ENCODE measurements at places on chromosomes 5 and 9.

- no peak overlapping the region for H3K27ac ChIP-seq
- H3K4me1 ChIP-seq: no peaks in the 10 kb centered on the region
- no peak for DNase-seq
- peaks cover 12% of the 10 kb centered on the region for H3K27me3 ChIP-seq
- no peaks in the 10 kb centered on the region for H3K36me3 ChIP-seq
Observed at GRCh38 chr9:88980740-88981203, 10.5 kb upstream of the S1PR3 start.

DNA sequence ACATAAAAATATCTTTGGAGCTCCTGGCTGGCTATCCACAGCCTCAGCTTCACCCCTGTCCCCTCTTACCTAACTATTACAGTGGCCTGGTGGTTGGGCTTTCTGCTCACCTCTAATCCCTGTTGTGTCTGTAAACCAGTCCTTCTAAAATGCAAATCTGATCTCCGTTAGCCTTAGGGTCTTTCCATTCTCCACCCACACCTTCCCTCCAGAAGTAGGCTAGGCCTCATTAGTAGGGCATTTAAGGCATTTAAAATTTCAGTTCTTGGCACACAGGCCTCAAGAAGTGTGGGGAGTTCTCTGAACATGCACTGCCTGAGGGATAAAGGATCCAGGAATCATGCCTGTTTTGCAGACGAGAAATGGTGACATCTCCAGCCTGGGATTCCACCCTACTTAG is 26.4 kb upstream of the STC2 start:
- no peak overlapping the region for H3K27ac ChIP-seq
- no peaks in the 10 kb centered on the region for H3K36me3 ChIP-seq
- no peak for DNase-seq
- no peak overlapping the region for H3K4me3 ChIP-seq
- peaks cover 20% of the 10 kb centered on the region for H3K27me3 ChIP-seq

DNA sequence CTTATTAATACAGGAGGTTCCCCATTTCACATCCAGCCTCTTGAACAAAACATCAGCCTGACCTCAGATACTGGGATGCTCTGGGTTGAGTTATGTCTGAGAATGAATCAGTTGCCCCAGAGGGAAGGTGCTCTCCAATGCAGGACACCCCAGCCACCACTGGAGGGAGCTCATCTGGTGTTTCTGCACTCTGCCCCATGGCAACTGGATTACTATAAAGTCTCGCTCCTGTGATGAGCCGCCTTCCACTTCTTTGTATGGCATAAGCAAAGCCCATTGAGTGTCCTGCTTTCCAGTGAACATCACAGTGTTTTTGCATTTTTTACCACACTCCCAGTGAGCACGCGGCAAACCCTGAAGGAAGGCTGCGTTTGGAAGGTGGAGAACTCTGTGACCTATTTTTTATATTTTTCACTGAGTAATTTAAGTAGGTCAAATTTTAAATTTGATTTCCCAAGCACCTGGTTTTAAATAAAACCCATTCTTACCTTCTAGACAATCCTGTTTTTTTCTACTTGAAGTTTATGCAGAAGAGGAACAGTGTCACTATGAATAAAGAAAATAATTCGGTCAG is 176.9 kb upstream of the WWC1 start:
- no peaks in the 10 kb centered on the region for H3K4me1 ChIP-seq
- no peaks in the 10 kb centered on the region for H3K36me3 ChIP-seq
- no peak overlapping the region for H3K27ac ChIP-seq
- peak; percentile 47 for DNase-seq

DNA sequence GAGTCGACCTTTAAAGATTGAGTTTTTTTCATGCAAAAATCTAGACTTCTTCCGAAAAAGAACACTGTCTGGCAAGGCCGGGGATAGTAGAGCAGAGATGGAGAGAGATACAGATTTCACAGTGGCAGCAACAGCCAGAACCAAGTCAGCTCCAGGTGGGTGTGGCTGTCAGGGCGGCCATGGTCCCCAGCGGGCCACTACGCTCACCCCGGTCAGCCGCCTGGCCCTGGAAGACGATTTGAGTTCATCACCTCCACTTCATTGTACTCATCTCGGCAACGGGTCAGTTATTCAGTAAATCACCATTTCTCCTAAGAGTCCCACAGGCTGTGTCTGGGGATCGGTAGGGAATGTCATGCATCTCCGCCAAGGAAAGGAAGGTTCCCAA is 53.0 kb downstream of the ZNF354C start:
- H3K27me3 ChIP-seq: no peaks in the 10 kb centered on the region
- H3K27ac ChIP-seq: no peak overlapping the region
- H3K4me1 ChIP-seq: no peaks in the 10 kb centered on the region

- H3K4me3 ChIP-seq: no peak overlapping the region
- H3K36me3 ChIP-seq: no peaks in the 10 kb centered on the region
- H3K27me3 ChIP-seq: no peaks in the 10 kb centered on the region
- no peaks in the 10 kb centered on the region for H3K4me1 ChIP-seq
- no peak overlapping the region for H3K27ac ChIP-seq
- DNase-seq: no peak
Observed at GRCh38 chr9:3014178-3014577, 170.3 kb upstream of the PUM3 start.

GRCh38 chr9:119033596-119033995 is 335.6 kb downstream of the BRINP1 start:
- no peak overlapping the region for H3K4me3 ChIP-seq
- no peaks in the 10 kb centered on the region for H3K27me3 ChIP-seq
- no peak for DNase-seq
- no peak overlapping the region for H3K27ac ChIP-seq
- no peaks in the 10 kb centered on the region for H3K4me1 ChIP-seq

- H3K27ac ChIP-seq: no peak overlapping the region
- H3K27me3 ChIP-seq: no peaks in the 10 kb centered on the region
- DNase-seq: no peak
- H3K4me3 ChIP-seq: no peak overlapping the region
Observed at GRCh38 chr5:62082370-62082801, 223.6 kb upstream of the KIF2A start.

- peaks cover 18% of the 10 kb centered on the region for H3K27me3 ChIP-seq
- no peak overlapping the region for H3K4me3 ChIP-seq
- peaks cover 9% of the 10 kb centered on the region for H3K4me1 ChIP-seq
Observed at GRCh38 chr5:59640411-59640810, 253.1 kb downstream of the PDE4D start.

- DNase-seq: no peak
- peaks cover 17% of the 10 kb centered on the region for H3K27me3 ChIP-seq
- H3K27ac ChIP-seq: no peak overlapping the region
- H3K4me3 ChIP-seq: no peak overlapping the region
- peaks cover 2% of the 10 kb centered on the region for H3K36me3 ChIP-seq
- peaks cover 12% of the 10 kb centered on the region for H3K4me1 ChIP-seq
Observed at GRCh38 chr5:134521841-134522240, 3.6 kb upstream of the JADE2 start.

DNA sequence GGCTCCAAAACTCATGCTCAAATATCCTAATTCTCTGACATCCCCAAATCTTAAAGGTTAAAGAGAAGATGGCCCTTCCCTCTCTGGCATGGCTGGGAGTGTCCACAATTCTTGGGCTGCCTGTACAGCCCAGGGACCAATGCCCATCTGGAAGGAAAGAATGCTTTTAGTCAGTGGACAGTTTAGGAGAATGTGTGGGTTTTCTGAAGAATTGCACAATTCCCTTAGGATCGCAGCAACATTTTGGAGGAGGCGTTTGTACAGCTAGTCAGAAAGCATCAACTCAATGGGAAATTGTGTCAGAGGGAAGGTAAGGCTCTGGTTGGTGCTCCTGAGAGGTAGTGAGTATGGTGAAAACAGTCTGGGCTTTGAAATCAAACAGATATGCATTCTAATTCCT is 15.0 kb downstream of the FAM193B start:
- H3K27me3 ChIP-seq: no peaks in the 10 kb centered on the region
- no peak overlapping the region for H3K4me3 ChIP-seq
- H3K27ac ChIP-seq: peak overlapping the region; percentile 41
- DNase-seq: no peak
- H3K36me3 ChIP-seq: peaks cover 19% of the 10 kb centered on the region

- H3K36me3 ChIP-seq: no peaks in the 10 kb centered on the region
- peaks cover 41% of the 10 kb centered on the region for H3K4me1 ChIP-seq
- DNase-seq: peak; percentile 76
- H3K4me3 ChIP-seq: peak overlapping the region; percentile 74
- H3K27me3 ChIP-seq: peaks cover 15% of the 10 kb centered on the region
Observed at GRCh38 chr5:160438316-160439204, 16.9 kb downstream of the PTTG1 start.

DNA sequence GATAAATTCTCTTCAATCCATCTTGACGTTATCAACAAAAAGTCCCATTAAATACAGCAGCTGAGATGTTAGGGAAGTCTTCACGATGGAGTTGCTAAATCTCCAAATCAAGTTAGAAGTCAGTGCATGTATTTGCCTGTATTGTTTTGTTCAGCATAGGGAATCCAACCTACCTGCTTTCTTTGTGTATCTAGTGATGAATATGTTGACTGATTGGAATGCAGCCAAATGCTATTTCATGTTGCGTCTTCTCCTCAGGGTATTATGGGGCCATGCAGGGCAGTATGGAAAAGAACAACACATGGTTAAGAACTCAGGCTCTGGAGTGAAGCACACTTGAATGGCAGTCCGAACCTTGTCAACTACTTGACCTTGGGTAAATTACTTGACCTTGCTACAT is 529.5 kb upstream of the ZNF462 start:
- H3K27me3 ChIP-seq: no peaks in the 10 kb centered on the region
- H3K4me3 ChIP-seq: no peak overlapping the region
- no peak for DNase-seq

DNA sequence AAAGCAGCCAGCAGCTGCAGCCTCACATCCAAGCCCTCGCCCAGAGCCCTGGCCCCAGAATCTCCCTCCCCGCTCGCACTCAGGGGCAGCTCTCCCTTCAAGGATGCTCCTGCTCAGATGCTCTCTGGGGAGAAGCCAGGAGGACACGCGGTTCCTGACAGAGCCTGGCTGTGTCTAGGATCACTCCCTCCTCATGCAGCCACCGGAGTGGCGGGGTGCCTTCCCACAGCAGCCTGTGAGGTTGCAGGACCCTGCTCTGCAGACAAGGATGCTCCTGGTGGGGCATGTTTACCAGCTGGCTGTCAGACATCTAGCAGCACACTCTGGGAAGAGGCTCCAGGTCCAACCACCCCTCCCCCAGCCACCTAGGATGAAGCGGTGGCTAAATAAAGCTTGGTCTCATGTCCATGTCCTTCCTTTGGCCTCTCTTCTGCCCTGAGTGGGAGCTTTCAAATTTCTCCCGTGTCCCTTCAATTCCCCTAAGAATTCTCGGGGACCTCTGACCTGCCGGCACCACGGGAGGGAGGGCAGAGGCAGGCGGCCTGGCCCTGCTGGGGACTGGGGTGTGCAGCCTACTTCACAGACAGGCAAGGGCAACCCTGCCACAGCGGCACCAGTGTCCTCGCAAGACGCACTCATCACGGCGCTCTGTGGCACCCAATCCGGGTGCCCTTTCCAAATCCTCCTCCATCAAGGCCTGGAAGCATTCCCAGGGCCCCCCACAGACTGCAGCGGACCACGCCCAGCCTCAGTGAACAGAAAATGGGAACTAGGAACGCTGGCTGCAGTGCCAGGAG is 88.3 kb upstream of the SARDH start:
- no peaks in the 10 kb centered on the region for H3K27me3 ChIP-seq
- H3K4me1 ChIP-seq: no peaks in the 10 kb centered on the region
- DNase-seq: no peak
- H3K36me3 ChIP-seq: no peaks in the 10 kb centered on the region
- no peak overlapping the region for H3K27ac ChIP-seq

GRCh38 chr5:129653057-129653375 is 94.9 kb upstream of the MINAR2 start:
- DNase-seq: no peak
- H3K4me1 ChIP-seq: no peaks in the 10 kb centered on the region
- no peaks in the 10 kb centered on the region for H3K36me3 ChIP-seq

DNA sequence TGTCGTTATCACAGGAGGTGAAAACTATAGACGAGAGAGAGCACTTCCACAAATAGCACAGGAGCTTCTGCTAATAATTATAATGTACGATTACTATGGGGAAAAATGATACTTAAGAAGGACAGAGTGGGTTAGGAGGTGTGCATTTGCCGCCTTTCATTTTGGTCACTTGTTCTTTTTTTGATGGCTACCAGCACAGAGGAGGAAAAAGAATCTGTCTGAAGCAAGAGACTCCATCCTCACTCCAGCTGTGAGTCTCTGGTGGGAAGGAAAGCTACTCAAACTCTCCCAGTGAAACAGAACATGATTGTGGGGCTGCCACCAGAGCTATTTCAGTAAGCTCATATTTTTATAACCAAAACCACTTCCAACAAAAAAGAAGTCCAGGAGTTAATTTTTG is 270.4 kb upstream of the TMEM161B start:
- no peaks in the 10 kb centered on the region for H3K4me1 ChIP-seq
- no peak overlapping the region for H3K4me3 ChIP-seq
- no peak overlapping the region for H3K27ac ChIP-seq
- peaks cover 5% of the 10 kb centered on the region for H3K27me3 ChIP-seq
- H3K36me3 ChIP-seq: no peaks in the 10 kb centered on the region

DNA sequence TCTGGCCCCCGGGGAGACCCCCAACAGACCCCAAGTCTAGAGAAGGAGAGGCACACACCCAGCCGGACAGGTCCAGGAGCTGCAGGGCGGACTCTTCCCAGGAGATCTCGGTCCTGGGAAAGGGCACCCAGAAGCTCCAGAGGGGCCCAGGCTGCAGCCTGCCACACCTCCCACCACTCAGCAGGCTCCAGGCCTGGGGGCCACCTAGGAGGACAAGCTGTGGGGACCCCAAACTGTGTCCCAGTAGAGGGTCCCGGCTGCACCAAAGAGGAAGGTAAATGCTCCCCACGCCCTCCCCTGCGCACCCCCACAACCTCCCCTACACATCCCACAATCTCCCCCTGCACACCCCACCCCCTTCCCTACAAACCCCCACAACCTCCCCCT is 48.5 kb downstream of the PLEKHG4B start:
- peaks cover 7% of the 10 kb centered on the region for H3K27me3 ChIP-seq
- no peak overlapping the region for H3K27ac ChIP-seq
- no peaks in the 10 kb centered on the region for H3K36me3 ChIP-seq
- DNase-seq: no peak
- no peak overlapping the region for H3K4me3 ChIP-seq
- no peaks in the 10 kb centered on the region for H3K4me1 ChIP-seq

DNA sequence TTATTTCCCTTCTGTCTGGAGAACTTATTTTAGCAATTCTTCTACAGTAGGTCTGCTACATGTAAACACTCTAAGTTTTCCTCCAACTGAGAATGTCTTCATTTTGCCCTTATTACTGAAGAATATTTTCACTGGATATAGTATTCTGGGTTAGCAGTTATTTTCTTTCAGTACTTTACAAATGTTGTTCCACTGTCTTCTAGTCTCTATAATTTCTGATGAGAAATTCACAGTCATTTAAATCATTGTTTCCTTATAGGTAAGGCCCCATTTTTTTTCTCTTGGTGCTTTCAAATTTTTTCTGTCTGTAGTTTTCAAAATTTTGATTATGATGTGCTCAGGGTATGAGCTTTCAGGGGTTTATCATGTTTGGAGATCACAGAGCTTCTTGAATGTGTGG is 30.8 kb downstream of the MGAT1 start:
- H3K27ac ChIP-seq: no peak overlapping the region
- no peak for DNase-seq
- peaks cover 15% of the 10 kb centered on the region for H3K27me3 ChIP-seq
- H3K4me3 ChIP-seq: no peak overlapping the region
